ENCODE measurements at places on chromosomes 12 and 14. TPM values are rescaled to one million over a fixed set of nuclear protein-coding genes. Genes with fewer than 3 reads are reported as not detected.
A peak's percentile ranks its signal among the peaks of the same experiment; 100 is the strongest.

The TTC9 gene
- total RNA-seq, result 0.72 TPM

DNA sequence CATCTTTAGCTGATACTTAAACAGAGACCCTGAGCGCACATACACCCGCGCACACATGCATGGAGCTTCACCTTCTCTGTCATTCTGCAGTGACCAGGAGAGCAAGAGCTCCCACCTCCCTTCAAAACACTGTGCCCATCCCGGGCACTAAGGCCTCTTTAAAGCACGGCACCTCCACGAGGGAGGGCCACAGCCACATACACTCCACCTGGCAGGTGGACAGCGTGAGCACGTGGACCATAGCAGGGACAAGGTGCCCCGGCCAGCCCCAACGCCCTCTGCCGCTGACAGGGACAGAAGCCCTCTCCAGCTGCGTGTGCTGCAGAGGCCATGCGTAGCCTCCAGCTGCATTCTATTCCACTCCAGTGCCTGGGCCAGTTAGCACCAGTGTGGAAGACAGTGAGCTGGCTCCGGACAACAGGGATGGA, 5.4 kb downstream of the GAPDH start:
- no peaks in the 10 kb centered on the region for H3K36me3 ChIP-seq
- no peak overlapping the region for H3K27ac ChIP-seq
- no peak for DNase-seq

The FOXG1 gene
- 1.8 TPM for total RNA-seq

The IL22 gene
- not detected for total RNA-seq

The CYP46A1 gene
- total RNA-seq, result 4.9 TPM

GRCh38 chr14:80965037-80965436, 9.6 kb downstream of the TSHR start:
- H3K27me3 ChIP-seq, result no peaks in the 10 kb centered on the region
- no peak overlapping the region for H3K27ac ChIP-seq
- no peak for DNase-seq
- H3K4me1 ChIP-seq, result no peaks in the 10 kb centered on the region

DNA sequence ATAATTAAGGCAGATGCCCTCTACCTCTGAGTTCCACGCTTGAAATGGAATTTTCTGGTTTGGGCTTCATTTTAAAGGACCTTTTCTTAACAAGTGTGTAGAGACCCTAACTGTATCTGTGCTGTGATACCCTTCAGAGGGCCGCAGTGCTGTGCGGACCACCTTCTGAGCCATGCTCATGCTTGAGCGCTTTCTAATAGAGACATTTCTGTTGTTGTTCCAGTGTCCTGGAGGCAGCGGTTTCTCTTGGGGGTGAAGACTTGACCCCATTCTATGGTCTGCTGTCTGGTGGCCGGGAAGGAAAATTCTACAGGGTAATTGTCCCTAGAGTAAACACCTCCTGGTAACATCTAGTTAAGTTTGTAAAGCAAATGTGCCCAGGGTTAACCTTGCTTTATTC, 46.7 kb upstream of the BCL7A start:
- H3K27ac ChIP-seq, result no peak overlapping the region
- no peak overlapping the region for H3K4me3 ChIP-seq
- H3K36me3 ChIP-seq, result no peaks in the 10 kb centered on the region
- no peak for DNase-seq
- H3K27me3 ChIP-seq, result no peaks in the 10 kb centered on the region

- peaks cover 3% of the 10 kb centered on the region for H3K4me1 ChIP-seq
- no peaks in the 10 kb centered on the region for H3K36me3 ChIP-seq
- no peak for DNase-seq
- H3K4me3 ChIP-seq, result no peak overlapping the region
These were observed 1.6 kb downstream of the TGM1 start for GRCh38 chr14:24261256-24261968.

GRCh38 chr14:49893309-49894213, 679 bp downstream of the ARF6 start:
- peak overlapping the region; percentile 100 for H3K4me3 ChIP-seq
- DNase-seq, result peak; percentile 61
- no peaks in the 10 kb centered on the region for H3K27me3 ChIP-seq
- H3K27ac ChIP-seq, result peak overlapping the region; percentile 97
- peaks cover 3% of the 10 kb centered on the region for H3K4me1 ChIP-seq

DNA sequence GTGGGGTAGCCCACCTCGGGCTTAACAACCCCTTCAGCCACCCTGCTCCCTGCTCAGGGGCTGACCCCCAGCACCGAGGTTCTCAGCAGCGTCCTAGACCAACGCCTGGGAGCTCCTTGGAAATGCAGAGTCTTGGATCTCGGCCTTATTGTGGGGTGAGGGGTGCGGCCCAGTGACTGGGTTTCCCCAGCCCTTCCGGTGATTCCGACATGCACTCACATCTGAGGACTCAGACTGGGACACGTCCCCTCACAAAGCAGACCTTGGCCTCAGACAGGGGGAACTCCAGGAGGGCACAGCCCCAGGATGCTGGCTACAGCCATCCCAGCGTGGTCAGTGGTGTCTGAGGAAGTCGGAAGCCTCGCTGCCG, 117.7 kb downstream of the RFLNA start:
- H3K36me3 ChIP-seq, result no peaks in the 10 kb centered on the region
- H3K4me1 ChIP-seq, result peaks cover 18% of the 10 kb centered on the region
- H3K27me3 ChIP-seq, result no peaks in the 10 kb centered on the region
- H3K27ac ChIP-seq, result peak overlapping the region; percentile 36

The ADAM20 gene
- 1.2 TPM for total RNA-seq

DNA sequence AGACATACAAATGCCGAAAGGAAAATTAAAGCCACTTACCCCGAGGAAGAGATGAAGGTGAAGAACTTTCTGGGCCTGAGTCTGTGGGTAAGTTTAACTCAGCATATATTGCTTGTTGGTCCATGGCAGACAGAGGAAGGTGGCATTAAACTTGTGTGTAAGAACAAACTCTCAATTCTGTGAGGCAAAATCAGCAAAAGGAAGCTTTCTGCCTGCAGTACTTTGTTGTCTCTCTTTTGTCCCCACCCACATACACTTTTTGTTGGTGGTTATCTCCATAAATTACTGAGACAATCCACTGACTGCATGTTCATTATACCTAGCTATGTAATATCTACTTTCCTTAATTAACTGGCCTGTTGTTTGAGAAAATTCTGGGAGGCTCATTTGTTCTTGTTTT, at the start of gene KLRB1:
KLRB1 (minus strand) TSS at position 201 of the 400 bp plus-strand sequence; CDS start at position 124, 77 bp downstream.
- H3K4me1 ChIP-seq, result no peaks in the 10 kb centered on the region
- no peak within 1 kb of the TSS for H3K27ac ChIP-seq
- no peaks in the 10 kb centered on the region for H3K36me3 ChIP-seq
- no peak for DNase-seq
- H3K4me3 ChIP-seq, result no peak within 1 kb of the TSS

The CD27 gene
- total RNA-seq, result not detected

GRCh38 chr14:98974113-98974512, 297.9 kb downstream of the BCL11B start:
- H3K4me1 ChIP-seq, result no peaks in the 10 kb centered on the region
- H3K4me3 ChIP-seq, result no peak overlapping the region
- no peak overlapping the region for H3K27ac ChIP-seq
- H3K27me3 ChIP-seq, result no peaks in the 10 kb centered on the region
- H3K36me3 ChIP-seq, result no peaks in the 10 kb centered on the region

The MYH6 gene
- 1.1 TPM for total RNA-seq

DNA sequence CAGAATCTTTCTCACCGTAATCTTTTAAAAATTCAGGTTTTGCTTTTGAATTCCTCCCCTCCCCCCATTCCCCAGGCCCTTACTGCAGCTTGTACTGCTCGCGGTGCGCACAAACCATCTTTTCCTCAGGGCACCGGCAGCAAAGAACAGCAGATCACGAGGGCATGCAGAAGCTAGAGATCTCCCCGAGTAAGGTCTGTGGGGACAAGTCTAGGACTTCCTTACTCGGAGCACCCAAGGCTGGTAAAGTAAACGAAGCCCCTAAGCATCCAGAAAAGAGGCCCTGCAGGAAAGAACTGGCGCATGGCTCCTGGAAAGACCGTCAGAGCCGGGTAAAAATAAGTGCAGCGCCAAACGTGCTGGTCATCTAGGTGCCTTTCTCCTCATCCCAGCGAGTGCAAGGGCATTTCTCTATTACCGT, 727 bp downstream of the LDHB start:
- no peaks in the 10 kb centered on the region for H3K36me3 ChIP-seq
- H3K27ac ChIP-seq, result peak overlapping the region; percentile 75
- H3K27me3 ChIP-seq, result no peaks in the 10 kb centered on the region
- H3K4me1 ChIP-seq, result peaks cover 2% of the 10 kb centered on the region

- no peak for DNase-seq
- H3K36me3 ChIP-seq, result no peaks in the 10 kb centered on the region
- H3K27me3 ChIP-seq, result no peaks in the 10 kb centered on the region
- no peak overlapping the region for H3K4me3 ChIP-seq
These were observed 36.8 kb upstream of the PLEKHG6 start for GRCh38 chr12:6273541-6274230.

The SCNN1A gene
- total RNA-seq, result 10.8 TPM

The GSC gene
- total RNA-seq, result not detected

DNA sequence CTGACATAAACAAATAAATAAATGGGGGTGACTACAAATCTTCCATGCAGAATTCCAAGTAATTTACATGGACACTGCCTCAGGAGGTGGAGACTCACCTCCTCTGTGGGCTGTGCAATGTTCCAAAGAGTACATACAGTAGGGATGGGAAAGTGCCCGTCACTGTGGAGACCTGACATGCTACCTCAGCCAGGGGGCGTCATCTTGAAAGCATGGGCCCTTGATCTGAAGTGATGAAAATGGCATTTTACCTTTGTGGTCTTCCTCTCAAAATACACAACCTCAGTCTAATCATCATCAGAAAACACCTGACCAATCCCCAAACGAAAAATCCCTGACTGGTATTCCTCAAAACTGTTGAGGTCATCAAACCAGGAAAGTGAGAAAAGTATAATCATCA, 48.4 kb downstream of the ANAPC7 start:
- H3K27me3 ChIP-seq, result no peaks in the 10 kb centered on the region
- DNase-seq, result no peak
- H3K4me3 ChIP-seq, result no peak overlapping the region
- H3K36me3 ChIP-seq, result no peaks in the 10 kb centered on the region
- no peaks in the 10 kb centered on the region for H3K4me1 ChIP-seq

- H3K4me1 ChIP-seq, result no peaks in the 10 kb centered on the region
- H3K27ac ChIP-seq, result no peak overlapping the region
- DNase-seq, result no peak
These were observed 62.7 kb upstream of the KCNH3 start for GRCh38 chr12:49476091-49476490.

DNA sequence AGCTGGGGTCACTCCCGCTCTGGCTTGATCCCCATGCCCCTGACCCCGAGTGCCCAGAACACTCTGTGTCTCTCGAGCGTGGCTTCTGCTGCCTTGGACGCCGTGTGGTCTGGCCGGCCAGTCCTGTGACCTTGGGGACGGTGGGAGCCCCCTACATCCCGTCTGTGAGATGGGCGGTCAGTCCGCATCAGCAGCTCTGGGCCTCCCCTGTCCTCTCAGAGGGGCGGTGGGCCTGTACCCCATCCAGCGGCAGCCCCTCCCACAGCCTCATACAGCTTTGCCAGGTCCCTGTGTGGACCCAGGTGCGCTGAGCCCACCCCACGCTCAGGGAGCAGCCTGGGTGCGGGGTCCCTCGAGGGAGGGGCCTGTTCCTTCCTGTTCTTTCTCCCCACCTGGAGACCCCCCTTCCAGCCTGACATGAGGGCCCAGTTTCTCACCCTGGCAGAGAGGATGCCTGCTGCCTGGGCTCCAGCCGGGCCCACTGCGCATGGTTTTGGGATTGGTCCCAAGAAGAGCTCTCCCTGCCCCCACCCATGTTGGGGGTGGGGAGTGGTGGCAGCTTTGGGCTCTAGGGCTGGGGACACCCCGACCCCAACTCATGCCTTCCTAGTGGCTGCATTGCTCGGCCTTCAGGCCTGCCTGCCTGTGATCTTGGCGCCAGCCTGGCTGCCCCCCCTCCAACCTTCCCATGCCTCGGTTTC, 1.5 kb downstream of the MTA1 start:
- no peak for DNase-seq
- no peaks in the 10 kb centered on the region for H3K36me3 ChIP-seq
- no peaks in the 10 kb centered on the region for H3K27me3 ChIP-seq
- H3K4me1 ChIP-seq, result peaks cover 19% of the 10 kb centered on the region

DNA sequence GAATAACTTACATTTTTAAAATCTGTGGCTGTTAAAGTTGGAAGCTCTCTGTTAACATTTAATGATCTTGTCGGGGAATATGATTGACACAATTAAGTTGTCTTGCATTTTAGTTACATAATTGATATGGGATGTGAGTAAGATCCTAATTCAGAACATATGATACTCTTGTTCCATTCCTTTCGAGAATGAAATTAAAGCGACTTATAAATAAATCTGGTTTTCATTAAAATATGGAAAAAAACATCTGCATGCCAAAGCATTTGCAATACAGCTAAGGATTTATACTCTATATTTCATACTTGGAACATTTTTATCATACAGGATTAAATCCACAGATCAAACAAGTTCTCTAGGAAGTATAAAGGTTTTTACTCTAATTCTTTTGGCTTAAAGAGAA, 52.0 kb downstream of the SLC38A6 start:
- no peak for DNase-seq
- H3K27me3 ChIP-seq, result no peaks in the 10 kb centered on the region
- H3K4me1 ChIP-seq, result no peaks in the 10 kb centered on the region
- H3K36me3 ChIP-seq, result no peaks in the 10 kb centered on the region

The SPTB gene
- 0.47 TPM for total RNA-seq

DNA sequence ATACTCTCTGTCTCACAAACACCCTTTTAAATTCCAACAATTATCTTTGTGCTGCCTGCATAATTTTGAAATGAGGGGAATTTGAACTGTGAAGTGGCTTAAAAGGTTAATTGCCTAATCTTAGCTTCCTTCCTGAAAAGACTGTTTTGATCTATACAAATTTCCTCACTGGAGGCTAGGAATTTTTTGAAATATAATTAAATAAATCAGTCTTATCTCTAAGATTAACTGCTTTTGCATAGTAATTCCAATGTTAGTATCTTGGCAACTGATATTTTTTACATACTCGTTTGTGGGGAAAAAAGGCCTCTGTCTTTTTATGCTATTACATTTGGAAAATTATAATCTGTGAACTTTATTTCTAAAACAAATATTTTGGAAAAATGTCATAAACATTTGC, 498.5 kb downstream of the TMTC2 start:
- H3K27ac ChIP-seq, result no peak overlapping the region
- no peaks in the 10 kb centered on the region for H3K36me3 ChIP-seq
- no peaks in the 10 kb centered on the region for H3K4me1 ChIP-seq
- H3K4me3 ChIP-seq, result no peak overlapping the region
- no peak for DNase-seq

The GCN1 gene
- total RNA-seq, result 61.4 TPM

The SPIC gene
- not detected for total RNA-seq

DNA sequence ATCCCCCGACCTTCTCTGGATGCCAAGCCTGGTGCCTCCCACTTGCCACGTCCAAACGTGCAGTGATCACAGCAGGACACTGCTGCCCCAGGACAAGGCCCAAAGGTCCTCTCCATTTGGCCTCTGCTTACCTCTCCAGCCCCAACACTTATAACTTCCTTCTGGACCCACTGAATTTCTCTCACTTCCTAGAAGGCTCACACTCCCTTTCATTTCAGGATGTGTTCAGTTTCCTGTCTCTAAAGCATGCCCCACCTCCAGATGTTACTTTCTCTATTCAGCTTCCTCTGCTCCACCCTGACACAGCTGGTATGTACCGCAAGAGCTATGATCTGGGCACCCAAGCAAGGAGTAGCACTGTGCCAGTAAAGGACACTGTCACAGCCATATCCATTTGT, 33.0 kb downstream of the CDKL1 start:
- H3K27me3 ChIP-seq, result no peaks in the 10 kb centered on the region
- H3K4me3 ChIP-seq, result peak overlapping the region; percentile 4
- H3K36me3 ChIP-seq, result no peaks in the 10 kb centered on the region
- H3K4me1 ChIP-seq, result peaks cover 14% of the 10 kb centered on the region
- peak overlapping the region; percentile 29 for H3K27ac ChIP-seq

The RHOJ gene
- total RNA-seq, result 22.0 TPM

- no peaks in the 10 kb centered on the region for H3K27me3 ChIP-seq
- H3K27ac ChIP-seq, result peak overlapping the region; percentile 20
- H3K4me1 ChIP-seq, result peaks cover 7% of the 10 kb centered on the region
- no peak overlapping the region for H3K4me3 ChIP-seq
- H3K36me3 ChIP-seq, result no peaks in the 10 kb centered on the region
These were observed 115.9 kb upstream of the TBX3 start for GRCh38 chr12:114799574-114800487.
